ENCODE measurements at places on chromosomes 1 and 21. TPM values are rescaled to one million over a fixed set of nuclear protein-coding genes. Genes with fewer than 3 reads are reported as not detected.

DNA sequence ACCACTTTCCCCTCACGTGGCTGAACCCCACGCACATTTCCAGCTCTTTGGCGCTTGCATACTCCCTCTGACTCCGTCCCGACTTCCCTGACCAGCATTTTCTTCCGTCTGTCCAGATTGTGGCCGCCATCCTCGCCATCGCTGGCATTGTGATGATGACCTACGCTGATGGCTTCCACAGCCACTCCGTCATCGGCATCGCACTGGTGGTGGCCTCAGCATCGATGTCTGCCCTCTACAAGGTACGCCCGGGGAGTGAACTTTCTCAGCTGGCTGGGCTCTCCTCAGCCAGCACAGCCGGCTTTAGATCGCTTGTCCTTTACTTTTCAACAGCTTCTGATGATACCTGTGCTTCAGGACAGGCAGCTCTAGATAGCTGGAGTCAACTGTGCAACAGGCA lies 56.8 kb upstream of the COA6 start:
- DNase-seq = no peak

GRCh38 chr21:35091496-35091895 lies 42.4 kb upstream of the RUNX1 start:
- DNase-seq = no peak

DNA sequence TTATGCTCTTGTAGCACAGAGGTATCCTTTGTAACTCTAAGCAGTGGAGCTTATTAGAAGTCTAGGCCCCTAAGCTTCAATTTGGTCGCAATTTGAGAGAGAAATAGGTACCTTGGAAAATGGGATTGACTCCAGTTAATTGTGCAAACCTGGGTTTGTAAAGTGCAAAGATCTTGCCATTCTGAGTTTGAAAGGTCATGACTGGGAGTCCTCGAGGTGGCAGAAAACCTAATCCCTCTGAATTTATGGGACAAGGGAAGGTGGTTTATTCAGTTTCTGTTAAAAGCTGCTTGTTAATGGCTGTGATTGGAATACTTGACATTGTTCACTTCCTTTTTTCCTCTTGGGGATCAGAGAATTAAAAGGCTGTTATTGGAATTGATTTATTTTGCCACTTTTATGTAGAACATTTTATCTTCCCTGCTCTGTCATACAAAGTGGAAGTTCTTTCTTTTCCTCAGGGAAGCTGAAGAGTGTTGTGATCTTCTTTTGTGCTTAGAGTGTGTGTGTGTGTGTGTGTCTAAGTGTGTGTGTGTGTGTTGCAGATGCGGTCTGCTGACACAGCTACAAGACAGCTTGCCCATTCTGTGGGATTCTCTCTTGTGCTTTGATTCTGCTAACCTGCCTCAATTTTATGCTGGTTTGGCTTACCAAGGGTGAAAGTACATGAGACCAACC lies 144.5 kb downstream of the SPATA46 start:
- no peak for DNase-seq

- DNase-seq = no peak
Observed at GRCh38 chr1:65279070-65279779, 30.1 kb upstream of the DNAJC6 start.

- no peak for DNase-seq
Observed at GRCh38 chr1:172883387-172883791, 167.4 kb downstream of the TNFSF18 start.

IFT25 gene
- 13.1 TPM for total RNA-seq
